ENCODE measurements at places on chromosomes 6 and 20.

DNA sequence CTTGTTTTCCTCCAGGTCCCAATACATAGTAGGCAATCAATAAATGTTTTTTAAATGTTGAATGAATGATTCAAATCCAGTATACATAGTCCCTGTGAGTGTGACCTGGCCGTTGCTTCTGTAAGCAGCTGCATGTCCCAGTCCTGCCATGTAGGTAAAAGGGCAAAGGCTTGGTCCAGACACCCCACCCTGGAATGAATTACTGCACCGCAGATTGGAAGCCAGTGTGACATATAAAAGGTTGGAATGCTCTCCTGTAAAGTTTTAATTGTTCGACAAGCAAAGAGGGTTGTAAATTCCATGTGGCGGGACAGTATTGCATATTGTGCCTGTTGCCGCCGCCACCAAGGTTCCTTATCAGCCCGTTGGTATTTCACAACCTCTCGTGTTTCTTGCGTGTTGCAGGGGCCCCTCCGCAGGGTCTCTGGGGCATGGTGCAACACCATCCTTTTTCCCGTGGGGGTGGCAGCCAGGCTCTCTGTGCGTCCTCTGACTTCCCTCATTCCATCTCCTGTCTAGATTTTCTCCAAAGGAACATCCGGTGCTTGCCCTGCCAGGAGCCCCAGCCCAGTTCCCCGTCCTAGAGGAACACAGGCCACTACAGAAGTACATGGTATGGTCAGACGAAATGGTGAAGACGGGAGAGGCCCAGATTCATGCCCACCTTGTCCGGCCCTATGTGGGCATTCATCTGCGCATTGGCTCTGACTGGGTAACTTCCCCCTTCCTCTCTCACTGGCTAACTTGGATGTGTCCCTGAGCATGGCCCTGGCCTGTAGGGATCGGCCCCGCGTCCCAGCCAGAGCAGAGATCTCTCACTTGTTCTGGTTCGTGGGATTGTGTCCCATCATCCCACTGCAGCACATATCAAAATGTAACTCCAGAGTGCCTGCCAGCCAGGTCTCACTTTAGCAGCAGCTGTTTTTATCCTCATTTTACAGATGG, 20.3 kb downstream of the POFUT1 start:
- no peak for DNase-seq

DNA sequence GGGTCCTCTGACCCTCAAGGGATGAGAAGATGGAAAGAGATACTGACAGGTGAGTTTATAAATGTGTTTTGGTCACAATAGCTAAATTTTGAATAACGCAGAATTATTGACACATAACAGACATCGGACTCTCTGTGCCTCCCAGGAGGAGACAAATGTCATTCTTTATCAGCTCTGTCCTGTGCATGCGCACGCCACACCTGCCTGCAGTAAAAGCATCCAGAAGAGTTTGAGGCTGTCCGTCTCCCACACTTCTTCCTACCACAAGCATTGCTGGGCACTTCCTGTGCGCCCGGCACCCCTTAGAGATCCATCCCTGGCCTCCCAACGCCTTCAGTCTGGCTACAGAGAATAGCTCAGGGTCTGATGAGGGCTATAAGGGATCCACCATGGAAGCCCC, 81.5 kb upstream of the CST7 start:
- DNase-seq, result no peak

DNA sequence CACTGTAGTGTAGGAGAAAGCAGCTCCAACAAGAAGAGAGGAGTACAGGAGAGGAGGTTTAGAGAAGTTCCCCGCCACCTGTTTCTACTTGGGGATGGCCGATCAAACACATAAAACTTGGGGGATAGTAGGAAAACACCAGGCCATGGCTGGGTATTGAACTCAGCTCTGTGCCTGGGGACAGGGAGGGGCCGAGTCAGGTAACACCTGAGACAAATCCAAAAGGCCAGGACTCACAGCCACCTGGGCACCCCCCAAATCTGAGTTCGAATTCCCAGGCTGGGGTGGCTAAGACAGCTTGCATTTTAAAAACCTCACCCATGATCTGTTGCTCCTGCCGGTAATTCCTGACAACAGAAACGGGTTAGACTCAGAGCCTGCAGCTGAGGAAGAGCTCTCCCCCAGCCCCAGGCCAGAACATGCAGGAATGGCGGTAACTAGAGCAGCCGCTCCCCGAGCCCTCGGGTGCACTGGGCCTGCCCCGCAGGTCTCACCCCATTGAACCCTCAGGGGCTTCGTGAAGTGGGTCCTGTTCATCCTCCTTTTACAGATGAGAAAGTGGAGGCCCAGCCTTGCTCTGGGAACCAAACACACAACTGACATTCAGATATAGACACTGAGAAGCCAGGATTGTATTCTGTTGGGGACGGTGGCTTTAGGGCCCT, 61.0 kb downstream of the TCP11 start:
- DNase-seq, result no peak

DNA sequence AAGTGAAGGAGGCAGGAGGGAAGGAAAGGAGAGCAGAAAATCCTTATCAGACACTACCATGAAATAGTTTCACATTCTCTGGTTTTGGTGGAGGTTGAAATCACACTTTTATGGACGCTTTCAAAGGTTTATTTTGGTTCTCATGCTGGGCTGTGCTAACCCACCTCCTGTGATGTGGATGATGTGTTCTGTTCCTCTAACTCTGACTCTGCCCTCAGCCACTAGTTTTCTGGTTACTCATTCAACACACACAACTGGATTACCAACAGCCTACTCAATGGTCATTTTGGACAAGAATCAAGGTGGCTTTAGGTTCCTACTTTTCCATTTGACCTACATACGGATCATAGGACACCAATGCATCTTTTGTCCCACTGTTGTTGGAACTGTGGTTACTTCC, 522.1 kb upstream of the BTBD3 start:
- DNase-seq, result no peak

DNA sequence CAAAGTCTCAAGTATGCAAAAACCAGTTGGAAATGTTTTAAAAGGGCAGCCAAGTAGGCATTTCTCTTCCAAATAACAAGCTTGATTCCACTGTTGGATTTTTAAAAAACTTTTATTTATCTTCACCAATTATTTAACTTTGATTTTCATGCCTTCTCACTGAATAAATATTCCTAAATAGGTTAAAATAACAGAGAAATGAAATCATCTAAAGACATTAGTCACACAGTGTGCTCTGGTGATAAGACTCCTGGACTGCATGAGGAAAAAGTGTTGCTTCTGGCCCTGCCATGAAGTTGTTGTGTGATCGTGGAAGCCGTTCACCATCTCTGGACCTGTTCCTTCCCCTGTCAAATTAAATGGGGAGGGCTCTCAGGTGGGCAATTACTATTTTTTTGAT, 33.8 kb upstream of the IGF2R start:
- DNase-seq, result no peak

DNA sequence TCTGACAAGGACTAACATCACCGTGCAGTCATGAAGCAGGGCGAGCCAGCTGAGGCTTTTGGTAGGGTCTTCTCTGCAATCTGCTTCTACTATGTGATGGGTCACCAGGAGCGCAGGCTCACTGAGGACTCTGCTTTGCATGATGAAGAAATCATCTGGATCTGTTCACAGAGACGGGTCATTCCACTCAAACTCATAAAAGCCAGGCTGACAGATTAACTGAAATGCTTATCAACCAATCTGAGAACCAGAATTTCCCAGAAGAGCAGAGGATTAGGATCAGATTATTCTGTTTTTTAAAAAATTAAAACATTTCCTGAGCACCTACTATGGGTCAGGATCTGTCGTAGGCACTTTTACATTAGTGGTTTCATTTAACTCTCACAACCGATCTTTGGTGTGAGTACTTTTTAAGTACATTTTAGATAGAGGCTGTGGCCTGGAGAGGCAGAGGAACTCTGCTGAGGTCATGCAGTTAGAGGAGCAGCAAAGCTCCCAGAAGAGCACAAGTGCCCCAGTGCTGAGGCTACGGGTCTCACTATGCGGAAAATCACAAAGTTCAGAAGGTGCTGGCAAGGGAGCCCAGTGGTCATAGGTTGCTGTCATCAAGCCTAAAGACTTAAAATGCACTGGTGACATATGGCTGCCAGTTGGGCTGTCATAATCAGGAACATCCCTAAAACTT, 109.1 kb downstream of the BACH2 start:
- DNase-seq, result peak; percentile 80
